ENCODE measurements at places on chromosomes 2 and 18.

DNA sequence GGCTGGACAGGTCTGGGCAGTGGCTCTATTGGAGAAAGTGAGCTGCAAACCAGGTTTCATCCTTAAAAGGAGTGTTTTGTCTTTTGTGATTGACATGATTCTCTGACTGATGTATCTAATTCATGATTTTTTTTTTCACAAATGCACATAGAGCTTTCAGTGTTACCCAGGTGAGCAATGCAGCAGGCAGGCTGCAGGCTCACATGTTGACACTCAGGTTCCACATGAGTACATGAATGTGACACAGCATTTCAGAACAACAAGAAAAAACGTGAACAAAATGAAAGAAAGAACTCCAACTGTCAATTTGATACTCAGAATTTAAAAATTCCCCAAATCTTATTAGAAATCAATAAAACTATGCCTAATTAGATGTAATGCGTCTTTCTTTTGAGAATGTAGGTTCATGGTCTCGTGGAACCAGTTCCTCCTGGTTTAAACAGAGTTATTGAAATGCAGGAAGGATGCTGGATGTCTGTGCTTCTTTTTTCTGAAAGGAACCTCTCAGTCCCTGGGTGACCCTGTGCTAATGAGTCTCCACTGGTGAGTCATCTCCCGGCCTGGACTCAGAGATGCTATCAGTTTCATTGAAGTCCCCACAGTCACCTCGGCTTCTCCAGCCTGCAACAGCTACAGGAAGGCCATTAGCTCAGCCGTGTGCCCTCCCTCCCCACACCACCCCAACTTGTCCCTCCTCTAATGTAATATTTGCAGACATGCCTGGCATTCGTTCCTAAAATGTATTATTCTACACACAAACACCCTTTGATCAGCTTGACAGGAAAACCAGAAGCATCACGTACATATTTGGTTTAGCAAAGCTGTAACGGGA, 430.4 kb downstream of the LPIN1 start:
- DNase-seq = peak; percentile 69

GRCh38 chr2:128626760-128627511, 308.3 kb upstream of the HS6ST1 start:
- DNase-seq = no peak

DNA sequence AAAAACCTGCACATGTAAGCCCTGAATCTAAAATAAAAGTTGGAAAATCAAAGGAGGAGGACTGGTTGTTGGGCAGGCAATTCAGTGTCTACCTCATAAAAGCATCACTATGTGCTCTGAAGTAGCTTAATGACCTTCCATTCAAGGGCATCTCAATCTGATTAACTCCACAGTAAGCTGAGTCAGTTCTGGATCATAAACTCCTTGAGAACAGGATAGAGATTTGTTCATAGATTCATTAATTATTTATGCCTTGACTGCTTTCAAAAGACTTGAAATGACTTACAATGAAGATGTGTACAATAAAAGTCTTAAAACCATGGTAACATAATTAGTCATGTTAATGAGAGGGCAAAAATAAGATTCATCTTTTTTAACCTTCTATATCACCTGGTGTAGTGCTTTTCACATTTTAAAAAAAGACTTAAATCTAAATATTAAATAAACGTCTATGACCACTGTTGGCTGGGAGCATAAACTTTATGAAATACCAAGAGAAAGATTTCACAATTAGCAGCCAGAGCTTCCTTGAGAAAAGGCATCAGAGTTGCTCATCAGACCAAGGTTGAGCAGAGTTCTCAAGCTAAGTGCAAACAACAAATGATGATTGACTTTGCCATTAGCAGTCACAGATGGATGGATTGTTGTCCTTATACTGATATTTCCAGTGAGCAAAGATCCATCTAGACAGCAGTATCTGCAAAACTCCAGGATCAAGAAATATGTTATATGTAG, 237.3 kb upstream of the THUMPD2 start:
- no peak for DNase-seq

GRCh38 chr2:40405465-40405864, 46.4 kb downstream of the SLC8A1 start:
- DNase-seq = no peak

DNA sequence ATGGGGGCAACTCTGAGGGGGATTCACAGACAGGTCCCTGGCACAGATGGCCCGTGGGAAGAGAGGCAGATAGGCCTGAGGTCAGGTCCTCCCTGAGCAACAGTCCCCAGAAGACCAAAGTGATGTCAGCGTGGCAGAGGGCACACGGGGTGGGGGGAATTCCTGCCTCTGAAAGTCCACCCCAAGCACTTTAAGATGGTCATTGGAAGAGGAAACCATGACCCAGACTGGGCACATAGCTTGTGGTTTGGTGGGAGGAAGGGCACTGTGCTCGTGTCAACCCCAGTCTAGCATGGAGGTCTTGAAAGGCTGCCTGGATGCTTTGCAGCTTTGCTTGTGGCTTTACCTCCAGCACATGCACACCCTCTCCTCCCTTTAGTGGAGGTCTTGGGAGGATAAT, 38.0 kb upstream of the SIX2 start:
- no peak for DNase-seq

GRCh38 chr2:88082781-88083180, 15.2 kb downstream of the SMYD1 start:
- DNase-seq = no peak

- DNase-seq = no peak
Measured at GRCh38 chr2:233440714-233441113, 86.4 kb downstream of the DGKD start.

- no peak for DNase-seq
Measured at GRCh38 chr2:143183804-143184463, 54.7 kb downstream of the ARHGAP15 start.

DNA sequence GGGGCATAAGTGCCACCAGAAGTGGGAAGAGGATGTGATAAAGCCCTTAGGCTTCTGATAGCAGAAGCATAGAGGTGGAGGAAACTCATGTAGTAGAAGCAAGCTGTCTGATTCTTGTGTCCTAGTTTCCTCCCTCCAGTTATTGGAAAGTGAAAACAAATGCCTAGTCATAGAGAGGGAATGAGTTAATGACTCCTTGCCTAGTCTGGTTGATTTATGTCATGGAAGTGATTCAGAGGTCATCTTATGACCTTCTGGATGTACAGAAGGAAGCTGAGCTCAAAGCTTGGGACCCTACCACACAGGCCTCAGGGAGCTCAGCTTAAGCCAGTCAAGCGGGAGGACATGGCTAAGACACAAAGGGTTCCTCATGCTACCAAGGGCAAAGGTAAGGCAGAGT, 232.2 kb downstream of the THSD7B start:
- DNase-seq = no peak

DNA sequence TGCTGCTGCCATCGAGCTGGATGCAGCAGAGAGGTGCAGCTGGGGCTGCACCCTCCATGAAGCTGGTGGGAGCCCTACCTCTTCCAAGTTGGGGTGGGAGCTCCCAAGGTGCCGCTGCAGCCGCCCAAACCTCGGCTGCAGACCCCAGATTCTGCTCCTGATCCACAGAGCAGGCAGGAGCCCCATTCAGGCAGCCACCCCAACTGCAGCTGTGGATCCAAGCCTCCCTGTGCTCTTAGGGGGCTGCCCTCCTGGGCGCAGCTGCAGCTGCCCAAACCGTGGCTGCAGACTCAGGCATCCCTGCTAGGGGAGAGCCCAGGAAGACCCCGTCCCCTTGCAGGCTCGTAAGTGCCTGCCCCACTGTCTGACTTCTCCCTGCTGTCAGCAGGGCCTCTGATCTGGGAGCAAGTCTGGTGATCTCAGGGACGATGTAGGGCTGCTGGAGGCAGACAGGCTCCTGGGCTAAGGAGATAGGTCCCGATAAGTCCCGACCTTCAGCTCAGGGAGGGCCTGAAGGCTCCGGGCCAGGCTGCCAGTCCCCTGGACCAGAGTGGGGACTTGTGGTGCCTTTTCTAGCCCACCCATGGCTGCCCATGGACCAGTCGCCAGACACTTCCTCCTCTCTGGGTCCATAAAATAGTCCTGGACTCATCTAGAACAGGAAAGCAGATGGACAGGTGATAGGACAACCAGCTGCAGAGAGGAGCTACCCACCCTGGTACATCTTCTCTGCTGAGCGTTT, 767.1 kb upstream of the CDH7 start:
- DNase-seq = no peak

GRCh38 chr2:101036562-101036961, 34.5 kb downstream of the RPL31 start:
- DNase-seq = no peak

- DNase-seq = no peak
Measured at GRCh38 chr2:68564426-68564825, 79.0 kb upstream of the PROKR1 start.

- no peak for DNase-seq
Measured at GRCh38 chr2:102839668-102840388, 78.0 kb downstream of the TMEM182 start.

GRCh38 chr18:25210622-25211021, 141.3 kb downstream of the ZNF521 start:
- no peak for DNase-seq
